ENCODE measurements at places on chromosomes 3 and 15.

GRCh38 chr3:1774597-1774996 lies 324.1 kb upstream of the CNTN4 start:
- no peak for DNase-seq

DNA sequence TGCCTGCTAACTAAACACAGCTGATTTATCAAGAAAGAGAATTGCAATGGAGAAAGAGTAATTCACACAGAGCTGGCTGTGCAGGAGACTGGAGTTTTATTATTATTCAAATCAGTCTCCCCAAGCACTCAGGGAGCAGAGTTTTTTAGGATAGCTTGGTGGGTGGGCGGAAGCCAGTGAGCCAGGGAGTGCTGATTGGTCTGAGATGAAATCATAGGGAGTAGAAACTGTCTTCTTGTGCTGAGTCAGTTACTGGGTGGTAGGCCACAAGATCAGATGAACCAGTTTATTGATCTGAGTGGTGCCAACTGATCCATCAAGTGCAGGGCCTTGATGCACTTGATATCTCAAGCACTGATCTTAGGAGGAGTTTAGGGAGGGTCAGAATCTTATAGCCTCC lies 891.9 kb upstream of the CADM2 start:
- no peak for DNase-seq

GRCh38 chr15:70955151-70955550 lies 62.5 kb downstream of the LRRC49 start:
- no peak for DNase-seq

GRCh38 chr3:43512754-43513404 lies 108.9 kb downstream of the ANO10 start:
- DNase-seq: no peak

DNA sequence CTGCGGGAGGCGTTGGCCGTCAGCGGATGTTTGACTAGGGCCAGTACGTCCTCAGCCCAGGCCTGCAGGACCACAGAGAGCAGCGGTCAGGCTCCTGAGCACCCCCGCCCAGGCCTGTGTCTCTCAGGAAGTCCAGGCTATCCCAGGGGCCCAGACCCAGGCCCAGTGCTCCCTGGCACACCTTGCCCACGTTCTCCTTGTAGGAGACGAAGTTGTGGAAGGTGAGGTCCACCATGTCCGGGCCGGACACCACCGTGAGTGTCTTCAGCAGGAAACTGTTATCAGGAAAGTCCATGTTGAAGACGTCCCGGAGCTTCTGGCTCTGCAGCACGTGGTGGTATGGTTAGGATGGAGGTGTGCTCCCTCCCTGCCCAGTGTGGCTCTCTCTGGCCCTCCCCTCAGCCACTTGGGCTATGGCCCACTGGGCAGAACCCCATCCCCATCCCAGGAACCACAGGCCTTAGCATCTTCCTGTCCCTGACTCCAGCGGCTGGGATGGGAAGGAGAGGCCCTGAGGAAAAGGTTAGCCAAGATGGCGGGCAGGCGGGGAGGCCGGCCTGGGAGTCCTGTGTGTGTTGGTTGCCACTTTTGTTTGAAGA lies 5.3 kb downstream of the PLCB2 start:
- DNase-seq: no peak

GRCh38 chr15:66153549-66154415 lies 99.8 kb downstream of the MEGF11 start:
- no peak for DNase-seq

GRCh38 chr3:64578797-64579196 lies 109.0 kb downstream of the ADAMTS9 start:
- DNase-seq: no peak

DNA sequence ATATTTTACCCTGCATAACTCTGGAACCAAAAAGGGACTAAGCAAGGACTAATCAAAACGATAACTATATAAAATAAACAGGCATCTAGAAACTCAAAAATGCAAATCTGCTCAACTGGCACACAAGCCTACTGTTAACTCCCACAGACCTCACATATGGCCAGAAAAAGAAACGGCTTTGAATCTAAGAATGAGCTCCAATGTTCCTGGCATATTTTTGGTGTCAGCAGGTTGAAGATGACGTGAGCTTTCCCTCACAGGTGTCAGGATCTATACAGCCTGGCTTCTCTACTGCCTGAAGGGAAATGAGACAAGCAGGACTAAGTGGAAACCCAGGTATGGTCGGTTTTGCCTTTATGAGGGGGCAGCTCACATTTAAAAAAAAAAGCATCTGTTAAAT lies 120.1 kb upstream of the SPATA12 start:
- no peak for DNase-seq

- DNase-seq: no peak
Measured at GRCh38 chr3:99884484-99884883, 66.8 kb downstream of the CMSS1 start.

GRCh38 chr15:82140886-82141285 lies 95.1 kb upstream of the MEX3B start:
- DNase-seq: no peak

DNA sequence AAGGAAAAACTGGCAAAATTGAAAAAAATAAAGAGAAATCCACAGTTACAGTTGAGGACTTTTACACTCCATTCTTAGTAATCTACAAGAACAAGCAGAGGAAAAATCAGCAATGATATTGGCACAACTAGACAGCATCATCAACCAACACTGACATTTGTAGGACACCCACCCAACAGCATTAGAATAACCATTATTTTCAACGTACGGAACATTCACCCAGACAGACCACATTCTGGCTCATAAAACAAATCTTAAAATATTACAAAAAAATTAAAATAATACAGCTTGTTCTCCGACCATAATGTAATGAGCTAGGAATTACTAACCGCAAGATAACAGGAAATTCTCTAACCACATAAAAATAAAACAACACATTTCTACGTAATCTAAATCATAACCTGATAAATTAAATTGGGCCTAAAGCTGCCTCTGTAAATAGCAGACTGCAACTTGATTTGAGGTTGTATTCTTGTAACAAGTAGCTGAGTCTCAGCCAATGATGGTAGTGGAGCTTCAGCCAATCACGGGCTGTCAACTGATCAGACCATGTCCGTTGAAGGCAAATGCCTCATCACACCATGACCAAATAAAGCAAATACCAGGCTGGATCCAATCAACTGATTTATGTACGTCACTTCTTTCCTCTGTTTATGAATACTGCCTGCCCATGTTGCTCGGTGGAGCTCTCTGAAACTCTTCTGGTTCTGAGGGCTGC lies 9.2 kb downstream of the PLSCR4 start:
- no peak for DNase-seq

GRCh38 chr3:72756900-72757299 lies 91.3 kb downstream of the SHQ1 start:
- no peak for DNase-seq

GRCh38 chr3:53320697-53321096 lies 26.6 kb downstream of the DCP1A start:
- DNase-seq: no peak

DNA sequence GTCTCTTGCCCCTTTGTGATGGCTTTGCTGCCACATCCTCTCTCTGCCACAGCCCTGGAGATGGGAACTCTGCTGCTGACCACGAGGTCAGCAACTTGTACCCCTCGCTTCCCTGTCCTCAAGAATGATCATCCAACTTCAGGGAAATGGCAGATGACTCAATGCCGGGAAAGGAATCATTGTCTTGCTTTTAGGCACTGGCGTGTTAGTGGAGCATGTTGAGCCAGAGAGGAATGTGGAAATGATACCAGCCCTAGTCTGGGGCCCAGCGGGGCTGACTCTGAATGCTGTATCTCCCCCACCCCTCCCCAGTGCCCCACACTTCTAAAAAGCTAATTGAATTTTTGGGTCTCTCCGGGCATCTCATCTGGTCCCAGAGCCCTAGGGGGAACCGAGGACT lies 184.9 kb upstream of the BHLHE40 start:
- DNase-seq: no peak

GRCh38 chr3:122727294-122727693 lies 46.7 kb downstream of the PARP14 start:
- DNase-seq: no peak

DNA sequence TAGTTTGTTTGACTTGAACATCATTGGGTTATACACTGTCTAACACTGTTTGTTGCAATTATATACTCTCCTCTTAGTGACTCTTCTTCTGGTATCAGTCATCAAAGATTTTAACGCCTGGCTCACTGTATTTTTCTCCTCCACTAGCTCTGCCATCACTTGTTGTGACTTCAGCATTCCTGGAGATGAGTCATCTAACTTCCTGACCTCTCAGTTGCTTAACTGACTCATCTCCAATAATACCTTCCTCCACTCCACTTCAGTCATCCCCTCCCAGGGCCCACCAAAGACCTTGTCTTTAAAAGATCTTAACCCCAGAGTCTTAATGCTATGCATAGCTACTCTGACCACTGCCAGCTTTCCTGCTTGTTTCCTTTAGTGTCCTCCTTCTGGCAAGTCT lies 28.6 kb upstream of the CLSTN2 start:
- no peak for DNase-seq

- DNase-seq: no peak
Measured at GRCh38 chr3:152100491-152101132, 168.1 kb upstream of the MBNL1 start.

DNA sequence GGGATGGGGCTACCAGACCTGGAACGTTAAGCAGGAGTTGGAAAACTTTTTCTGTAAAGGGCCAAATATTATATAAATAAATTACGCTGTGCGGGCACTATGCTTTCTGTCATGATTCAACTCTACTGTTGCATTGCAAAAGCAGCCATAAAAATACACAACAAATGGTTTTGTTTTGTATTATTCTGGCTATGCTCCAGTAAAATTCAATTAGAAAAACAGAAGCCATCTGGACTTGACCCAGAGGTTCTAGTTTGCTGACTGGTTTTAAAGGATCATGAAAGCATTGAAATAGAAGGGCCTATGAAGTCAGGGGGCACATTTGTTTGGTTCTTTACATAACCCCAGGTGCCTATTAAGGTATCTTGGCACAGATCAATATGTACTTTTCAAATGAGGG lies 647.4 kb upstream of the LMCD1 start:
- DNase-seq: no peak

DNA sequence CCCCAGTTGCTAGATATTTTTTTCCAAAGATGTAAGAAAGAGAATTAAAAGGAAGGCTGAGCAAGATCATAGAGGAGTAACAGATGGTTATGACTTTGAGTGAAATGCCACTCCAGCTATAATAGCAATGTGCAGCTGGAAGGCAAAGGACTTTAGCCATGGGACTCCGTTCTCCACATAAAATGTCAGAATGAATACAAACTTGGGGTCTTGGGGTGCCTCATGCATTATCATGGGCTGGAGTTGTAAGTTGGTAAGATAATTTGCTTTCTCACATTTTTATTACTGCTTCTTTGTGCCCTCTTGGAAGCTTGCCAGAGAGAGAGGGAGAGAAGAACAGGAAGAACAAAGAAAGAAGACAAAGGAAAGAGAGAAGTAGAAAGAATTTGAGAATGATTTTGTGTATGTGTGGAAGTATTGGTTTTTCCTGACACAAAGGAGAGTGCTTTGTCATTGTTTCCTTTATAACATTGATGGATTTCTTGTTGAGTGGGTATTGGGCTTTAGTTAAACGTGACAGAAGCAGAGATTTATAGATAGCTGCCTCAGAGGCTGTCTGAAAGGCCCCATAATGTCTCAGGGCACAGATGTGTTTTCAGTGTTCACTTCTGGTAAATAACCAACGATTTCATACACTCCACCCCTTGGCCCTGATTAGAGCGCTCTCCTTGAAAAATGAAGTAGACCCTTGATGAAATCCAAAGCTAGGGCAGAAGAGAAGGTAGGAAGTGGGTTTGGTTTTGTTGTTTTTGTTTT lies 715.3 kb downstream of the NR2F2 start:
- DNase-seq: no peak

- DNase-seq: no peak
Measured at GRCh38 chr3:162699291-162699690, 1202.7 kb downstream of the OTOL1 start.

- DNase-seq: no peak
Measured at GRCh38 chr15:74937272-74937589, 642 bp downstream of the COX5A start.

All from T-helper 22 cell (primary cell).